ENCODE measurements at places on chromosomes 12 and 14. TPM values are rescaled to one million over a fixed set of nuclear protein-coding genes. Genes with fewer than 3 reads are reported as not detected.

The ACSS3 gene
- polyA plus RNA-seq, result 35.9 TPM

The BEST3 gene
- polyA plus RNA-seq, result 0.26 TPM

The TDRD9 gene
- polyA plus RNA-seq, result 1.0 TPM

The RASSF9 gene
- 15.4 TPM for polyA plus RNA-seq

The KRT73 gene
- polyA plus RNA-seq, result not detected

The CISTR gene
- polyA plus RNA-seq, result not detected

The BHLHE41 gene
- polyA plus RNA-seq, result 2.8 TPM

The TMEM132C gene
- polyA plus RNA-seq, result 2.7 TPM

DNA sequence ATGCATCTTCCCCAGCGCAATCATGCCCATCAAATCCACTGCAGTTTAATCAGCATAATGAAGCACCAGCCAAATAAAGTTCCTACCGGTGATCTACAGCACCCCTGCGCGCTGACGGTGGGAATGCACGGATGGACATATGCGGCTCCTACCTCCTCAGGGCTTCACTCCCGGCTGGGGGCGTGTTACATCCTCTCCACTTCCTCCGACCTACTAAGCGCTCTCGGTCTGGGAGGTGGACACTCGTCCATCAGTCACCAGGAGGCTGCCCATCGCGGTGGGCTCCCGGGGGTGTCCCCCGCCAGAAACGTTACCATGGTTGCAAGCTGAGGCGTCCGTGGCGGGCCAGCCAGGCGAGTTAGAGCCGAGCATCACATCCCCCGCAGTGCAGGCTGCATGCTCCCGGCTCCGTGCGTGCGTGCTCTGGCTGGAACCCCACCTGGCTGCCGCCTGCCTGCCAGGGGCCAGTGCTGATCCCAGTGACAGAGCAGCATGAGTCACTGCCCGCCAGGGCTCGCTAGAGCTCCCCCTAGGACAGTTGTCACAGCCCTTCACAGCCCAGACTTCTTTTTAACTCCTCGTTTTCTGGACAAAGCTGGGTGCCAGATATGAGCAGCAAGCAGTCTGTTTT is 73.0 kb downstream of the CIT start:
- peak; percentile 31 for DNase-seq

DNA sequence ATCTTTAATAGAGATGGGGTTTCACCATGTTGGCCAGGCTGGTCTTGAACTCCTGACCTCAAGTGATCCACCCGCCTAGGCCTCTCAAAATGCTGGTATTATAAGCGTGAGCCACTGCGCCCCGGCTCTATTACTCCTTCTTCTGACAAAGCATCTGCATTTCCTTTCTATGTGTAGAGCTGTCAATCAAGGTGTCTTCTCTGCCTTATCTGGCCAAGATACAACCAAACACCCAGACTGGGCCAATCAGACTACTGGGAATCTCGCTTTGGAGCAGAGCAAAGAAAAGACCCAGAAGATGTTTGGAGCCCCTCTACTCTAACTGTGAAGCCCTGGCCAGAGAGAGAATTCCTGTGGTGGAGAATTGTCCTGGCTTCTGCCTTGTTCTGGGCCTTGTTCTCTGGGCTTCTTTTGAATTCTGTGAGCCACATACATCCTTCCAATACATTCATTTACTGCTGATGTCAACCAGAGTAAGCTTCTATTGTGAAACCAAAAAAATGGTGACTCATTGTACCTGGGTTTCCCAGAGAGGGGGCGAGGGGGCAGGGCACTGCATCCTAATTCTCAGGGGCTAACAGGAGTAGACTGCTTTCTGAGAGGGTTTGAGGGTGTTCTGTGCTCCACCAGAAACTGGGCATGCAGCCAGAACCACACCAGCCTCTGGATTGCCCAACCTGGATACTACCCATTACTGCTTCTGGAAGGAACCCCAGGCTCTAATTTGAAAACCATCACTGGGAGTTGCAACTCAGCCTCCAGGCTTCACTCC is 18.8 kb upstream of the FLVCR2 start:
- DNase-seq, result no peak

DNA sequence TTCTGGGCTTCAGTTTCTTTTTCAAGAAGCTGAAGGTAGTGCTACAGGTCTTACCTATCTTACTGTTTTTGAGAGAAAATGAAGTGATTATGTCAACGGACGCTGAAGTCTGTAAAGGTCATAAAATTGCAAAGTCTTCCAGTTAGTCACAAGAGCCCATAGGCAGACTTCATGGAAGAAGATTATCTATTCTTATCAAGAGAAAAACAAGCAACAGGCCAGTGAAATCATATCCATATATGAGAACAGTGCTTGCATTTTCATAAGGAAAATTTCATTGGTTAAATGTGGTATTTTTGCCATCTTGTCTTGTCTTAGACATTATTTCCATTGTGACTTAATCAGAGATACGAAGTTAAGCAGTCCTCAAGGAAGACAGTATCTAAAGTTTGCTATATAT is 412.7 kb upstream of the SEL1L start:
- DNase-seq, result no peak

GRCh38 chr12:89787763-89788162 is 79.1 kb upstream of the ATP2B1 start:
- no peak for DNase-seq

GRCh38 chr14:22380571-22381407 is 208.2 kb downstream of the DAD1 start:
- no peak for DNase-seq

GRCh38 chr12:57224278-57224972 is 5.1 kb upstream of the SHMT2 start:
- DNase-seq, result no peak
